ENCODE measurements at places on chromosomes 1 and 21. TPM values are rescaled to one million over a fixed set of nuclear protein-coding genes. Genes with fewer than 3 reads are reported as not detected.

Gene LRRC71
- polyA plus RNA-seq = not detected

Gene RAB7B
- 4.6 TPM for polyA plus RNA-seq

Gene C1orf226
- 2.2 TPM for polyA plus RNA-seq

Gene CD48
- polyA plus RNA-seq = 7.5 TPM

Gene CD5L
- polyA plus RNA-seq = 0.08 TPM

Gene NUF2
- polyA plus RNA-seq = 0.48 TPM

Gene SLC35F3
- polyA plus RNA-seq = 0.04 TPM

Gene IGSF3
- 6.3 TPM for polyA plus RNA-seq

Gene GPR157
- 2.7 TPM for polyA plus RNA-seq

Gene AMPD1
- not detected for polyA plus RNA-seq

Gene CD34
- 83.2 TPM for polyA plus RNA-seq

Gene RBM34
- polyA plus RNA-seq = 60.3 TPM

Gene RGS7
- polyA plus RNA-seq = 0.04 TPM

Gene CD164L2
- polyA plus RNA-seq = 0.06 TPM

Gene AUNIP
- polyA plus RNA-seq = 0.11 TPM

Gene NEK2
- 0.18 TPM for polyA plus RNA-seq

Gene SCNM1
- polyA plus RNA-seq = 49.5 TPM

Gene CA6
- polyA plus RNA-seq = not detected

Gene LCE3E
- not detected for polyA plus RNA-seq

Measured in urinary bladder (tissue), 4 donors.